ENCODE measurements at places on chromosomes 16 and 17. TPM values are rescaled to one million over a fixed set of nuclear protein-coding genes. Genes with fewer than 3 reads are reported as not detected.

IL17C gene
- not detected for total RNA-seq

PMP22 gene
- total RNA-seq: 91.8 TPM

GRCh38 chr17:64103391-64104364 lies 26.3 kb downstream of the ERN1 start:
- no peak for DNase-seq

- DNase-seq: no peak
Observed at GRCh38 chr17:43832976-43833829, at the start of gene MPP3. TSS of gene MPP3 (minus strand) at chr17:43833146. CDS start at chr17:43831906, 1,240 bp downstream.

DNA sequence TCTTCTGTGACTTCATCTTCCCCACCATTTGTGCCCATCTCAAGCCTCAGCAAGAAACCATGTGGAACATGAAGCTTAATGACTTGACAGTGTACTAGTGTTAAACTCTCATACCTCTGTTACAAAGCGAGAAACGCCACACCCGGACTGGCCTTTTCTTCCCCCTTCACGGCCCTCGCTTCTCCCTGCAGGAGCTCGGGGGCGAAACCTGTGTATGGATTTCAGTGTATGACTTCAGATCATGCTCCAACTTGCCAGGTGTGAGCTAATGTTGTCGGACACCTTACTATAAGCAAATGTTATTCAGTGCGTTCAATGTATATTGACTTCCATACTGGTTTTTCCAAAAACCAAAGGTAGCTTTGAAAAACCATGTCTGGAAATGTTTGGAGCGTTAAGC lies 20.1 kb upstream of the SLC5A11 start:
- DNase-seq: no peak

MMP28 gene
- total RNA-seq: 1.2 TPM

DNA sequence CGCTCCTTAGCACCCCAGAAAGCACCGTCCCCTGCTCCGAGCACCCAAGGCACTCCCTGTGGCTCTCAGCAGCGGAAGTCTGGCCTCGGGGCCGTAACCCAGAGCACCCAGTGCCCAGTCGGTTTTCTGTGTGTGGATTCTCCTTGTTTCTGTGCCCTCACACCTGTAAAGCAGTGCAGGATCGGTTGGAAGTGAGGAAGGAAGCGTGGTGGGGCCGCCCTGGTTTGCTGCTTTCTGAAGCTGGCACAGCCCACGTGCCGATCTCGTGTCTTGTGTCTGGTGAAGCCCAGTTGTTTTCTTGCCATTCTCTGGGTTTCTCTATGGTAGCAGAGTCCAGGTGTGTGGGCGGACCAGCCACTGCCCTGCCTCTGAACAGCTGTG lies 3.7 kb downstream of the ACSF3 start:
- DNase-seq: no peak

WFDC1 gene
- 1.0 TPM for total RNA-seq

EPX gene
- total RNA-seq: not detected

DNA sequence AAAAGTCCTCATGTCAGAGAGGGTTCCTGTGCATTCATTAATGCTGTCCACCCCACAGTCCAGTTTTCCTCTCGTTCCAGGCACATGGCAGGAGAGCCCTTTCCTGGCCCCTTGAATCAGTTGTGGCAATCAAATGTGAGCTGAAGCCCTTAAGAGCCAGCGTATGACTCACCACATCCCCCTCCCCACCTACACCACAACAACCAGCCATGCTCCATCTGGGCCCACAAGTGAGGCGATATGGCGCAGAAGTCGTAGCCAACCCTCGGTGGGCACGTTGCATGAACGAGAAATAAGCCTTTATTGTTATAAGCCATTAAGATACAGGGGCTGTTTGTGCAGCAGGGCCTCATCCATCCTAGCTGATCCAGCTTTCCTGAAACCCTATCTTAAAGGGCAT lies 28.2 kb downstream of the GRIN2A start:
- no peak for DNase-seq

WFIKKN2 gene
- 0.19 TPM for total RNA-seq

DNA sequence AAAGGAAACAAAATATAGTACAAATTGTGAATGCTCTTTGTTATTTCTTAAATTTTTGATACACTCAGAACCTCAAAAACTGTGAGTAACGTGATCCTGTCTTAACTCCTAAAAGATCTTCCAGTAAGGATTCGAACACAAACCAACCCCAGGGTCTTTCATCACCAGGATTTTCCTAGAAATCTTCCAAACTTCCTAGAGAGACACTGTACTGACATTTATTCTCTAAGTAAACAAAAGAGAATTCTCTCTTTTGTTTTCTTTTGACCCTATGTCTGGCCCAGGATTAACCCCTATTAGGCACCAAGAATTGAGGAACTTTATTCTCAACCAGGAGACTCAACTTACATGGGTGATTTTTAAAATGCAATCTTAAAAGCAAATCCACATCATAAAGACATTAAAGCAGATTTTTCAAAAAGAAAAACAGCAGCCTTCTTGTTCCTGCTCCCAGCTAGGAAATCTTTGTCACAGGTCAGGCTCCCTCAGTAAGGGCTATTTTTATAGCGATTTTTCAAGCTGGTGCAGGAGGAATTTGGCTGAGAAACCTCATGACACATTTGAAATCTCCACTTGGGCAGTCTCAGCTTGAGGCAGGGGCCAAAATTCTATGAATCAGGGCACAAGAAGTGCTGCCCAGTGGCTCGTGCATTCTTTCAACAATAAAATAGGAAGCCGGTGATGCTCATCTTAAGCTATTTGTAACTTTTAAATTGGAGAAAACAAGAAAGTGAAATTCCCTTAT lies 6.2 kb upstream of the SMG1 start:
- DNase-seq: no peak

DNA sequence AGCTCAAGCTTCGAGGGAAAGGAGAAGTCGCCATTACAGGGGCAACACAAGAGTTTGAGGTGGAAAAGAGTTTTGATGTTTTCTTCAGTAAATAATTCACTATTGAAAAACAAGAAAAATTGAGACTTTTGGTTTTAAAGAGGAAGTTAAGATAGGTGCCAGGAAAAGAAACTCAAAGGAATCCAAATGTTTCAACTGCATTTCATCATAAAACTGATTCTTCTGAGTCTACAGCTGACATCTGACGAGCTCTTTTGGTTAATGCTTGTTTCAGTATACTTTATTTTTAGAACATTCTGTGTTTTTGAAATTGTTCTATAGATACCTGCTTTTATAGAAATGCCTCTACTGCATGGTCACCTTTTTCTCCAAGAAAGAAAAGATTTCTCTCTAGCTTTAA lies 54.0 kb downstream of the ERN1 start:
- no peak for DNase-seq

DNA sequence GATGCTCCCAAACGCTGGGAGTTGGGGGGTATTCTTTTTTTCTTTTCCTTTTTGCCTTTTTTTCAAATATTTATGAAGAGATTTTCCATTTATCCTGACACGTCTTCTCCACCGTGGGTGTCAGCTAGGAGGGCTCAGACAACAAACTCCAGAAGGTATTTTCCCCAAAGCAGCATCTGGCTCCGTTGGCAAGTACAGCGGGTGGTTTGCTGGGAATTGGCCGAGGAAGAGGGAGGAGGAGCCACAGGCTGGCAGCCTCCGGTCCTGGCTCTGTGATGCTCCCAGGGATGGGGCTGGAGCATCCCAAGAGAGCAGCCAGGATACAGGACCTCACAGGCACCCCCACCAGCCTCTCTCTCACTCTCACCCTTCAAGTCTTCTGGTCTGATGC lies 10.9 kb upstream of the CACNG4 start:
- DNase-seq: no peak

GRCh38 chr17:29588562-29589411 lies 661 bp downstream of the GIT1 start:
- DNase-seq: no peak

GRCh38 chr16:64019339-64019738 lies 1102.5 kb downstream of the CDH11 start:
- DNase-seq: no peak

DNA sequence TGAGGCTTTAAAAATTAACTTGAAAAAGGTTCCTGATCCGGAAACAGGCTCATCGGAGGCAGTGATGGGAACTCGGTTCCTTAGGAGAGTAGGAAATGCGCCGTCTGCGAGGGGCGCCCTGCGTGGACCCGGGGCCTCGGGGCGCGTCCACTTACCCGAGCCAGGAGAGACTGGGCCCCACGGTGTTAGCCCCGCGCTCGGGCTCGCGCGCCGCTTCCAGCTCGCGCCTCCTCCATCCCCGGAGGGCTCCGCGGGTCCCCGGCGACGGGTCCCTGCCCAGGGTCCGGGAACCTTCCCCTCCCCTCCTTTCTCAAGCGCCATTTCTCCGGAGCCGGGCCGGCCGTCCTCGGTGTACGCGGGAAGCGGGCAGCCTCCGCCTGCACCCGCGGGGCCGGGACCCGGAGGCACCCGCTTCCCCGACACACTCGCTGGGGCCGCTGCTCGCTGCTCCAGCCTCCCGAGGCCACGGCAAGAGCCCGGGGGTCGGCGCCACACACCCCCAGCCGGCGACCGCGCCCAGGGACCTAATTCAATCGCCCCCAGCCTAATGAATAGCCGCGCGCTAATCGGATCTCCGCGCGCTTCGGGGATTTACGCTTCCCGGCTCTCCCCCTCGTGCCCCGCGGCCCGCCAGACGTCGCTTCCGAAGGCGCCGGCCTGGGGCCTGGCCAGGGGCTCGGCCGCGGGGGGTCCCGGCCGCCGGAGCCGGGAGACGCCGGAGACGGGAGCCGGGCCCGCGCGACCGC lies 2.2 kb upstream of the BAHCC1 start:
- no peak for DNase-seq

MOSMO gene
- total RNA-seq: 11.9 TPM

DNA sequence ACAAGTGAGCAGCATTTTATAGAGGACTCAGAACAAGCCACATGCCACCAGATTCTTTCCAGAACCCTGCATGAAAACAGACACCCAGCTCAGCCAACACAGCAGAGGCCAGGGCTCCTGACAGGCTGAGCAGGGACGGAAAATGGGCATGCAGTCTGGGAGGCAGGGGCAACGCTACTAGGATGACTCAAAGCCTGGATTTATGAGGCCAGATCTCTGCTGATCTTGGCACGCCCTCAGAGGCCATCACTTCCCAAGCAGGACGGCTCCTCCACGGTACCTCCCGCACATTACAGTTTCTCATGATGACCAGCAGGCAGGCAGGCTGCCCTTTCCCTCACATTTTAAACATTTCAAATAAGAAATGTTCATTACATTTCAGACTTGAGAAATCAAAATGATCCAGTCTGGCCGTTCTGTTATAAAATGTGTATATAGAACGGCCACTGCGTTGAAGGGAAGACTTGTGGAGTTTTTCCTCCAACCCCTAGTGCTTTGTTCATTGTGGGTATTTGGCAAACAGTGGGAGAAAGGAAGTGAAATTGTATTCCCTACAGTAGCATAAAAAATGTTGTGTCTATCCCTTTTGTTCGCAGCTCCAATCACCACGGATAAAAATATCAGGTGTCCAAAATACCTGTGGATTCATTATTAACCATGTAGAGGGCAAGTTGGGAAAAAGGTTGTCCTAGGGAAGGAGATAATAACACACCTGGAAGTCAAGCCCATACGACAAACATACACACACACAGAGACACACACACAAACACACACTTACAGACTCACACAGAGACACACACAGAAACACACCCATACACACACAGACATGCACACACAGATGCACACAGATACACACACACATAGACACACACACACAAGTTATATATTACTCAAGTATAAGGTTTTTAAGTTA lies 64.8 kb upstream of the ADAMTS18 start:
- DNase-seq: no peak

FADS6 gene
- not detected for total RNA-seq

SP2 gene
- 16.3 TPM for total RNA-seq

DNA sequence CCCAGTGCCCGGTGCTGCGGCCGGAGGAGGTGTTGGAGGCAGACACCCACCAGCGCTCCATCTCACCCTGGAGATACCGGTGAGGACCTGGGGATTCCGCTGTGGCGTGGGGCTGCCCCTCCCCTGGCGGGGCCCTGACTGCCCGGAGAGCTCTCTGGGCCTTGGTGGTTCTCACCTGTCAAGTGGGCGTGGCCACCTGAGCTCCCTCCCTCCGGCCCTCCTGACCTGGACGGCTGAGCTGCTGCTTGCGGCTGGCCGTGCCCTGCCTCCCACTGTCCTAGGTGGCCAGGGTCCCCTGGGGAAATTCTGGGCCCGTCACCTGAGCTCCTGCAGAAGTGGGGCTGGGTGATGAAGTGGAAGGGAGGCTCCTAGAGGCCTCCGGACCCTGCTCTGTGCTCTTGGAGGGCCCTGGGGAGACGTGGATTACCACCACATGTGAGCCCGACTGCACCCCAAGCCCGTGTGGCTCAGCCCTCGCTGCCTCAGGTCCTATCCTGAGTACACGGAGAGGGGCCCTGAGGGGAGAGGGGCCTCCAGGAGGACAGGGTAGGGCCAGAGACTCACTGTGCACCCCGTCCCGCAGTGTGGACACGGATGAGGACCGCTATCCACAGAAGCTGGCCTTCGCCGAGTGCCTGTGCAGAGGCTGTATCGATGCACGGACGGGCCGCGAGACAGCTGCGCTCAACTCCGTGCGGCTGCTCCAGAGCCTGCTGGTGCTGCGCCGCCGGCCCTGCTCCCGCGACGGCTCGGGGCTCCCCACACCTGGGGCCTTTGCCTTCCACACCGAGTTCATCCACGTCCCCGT lies 1.1 kb downstream of the IL17C start:
- DNase-seq: no peak

DNA sequence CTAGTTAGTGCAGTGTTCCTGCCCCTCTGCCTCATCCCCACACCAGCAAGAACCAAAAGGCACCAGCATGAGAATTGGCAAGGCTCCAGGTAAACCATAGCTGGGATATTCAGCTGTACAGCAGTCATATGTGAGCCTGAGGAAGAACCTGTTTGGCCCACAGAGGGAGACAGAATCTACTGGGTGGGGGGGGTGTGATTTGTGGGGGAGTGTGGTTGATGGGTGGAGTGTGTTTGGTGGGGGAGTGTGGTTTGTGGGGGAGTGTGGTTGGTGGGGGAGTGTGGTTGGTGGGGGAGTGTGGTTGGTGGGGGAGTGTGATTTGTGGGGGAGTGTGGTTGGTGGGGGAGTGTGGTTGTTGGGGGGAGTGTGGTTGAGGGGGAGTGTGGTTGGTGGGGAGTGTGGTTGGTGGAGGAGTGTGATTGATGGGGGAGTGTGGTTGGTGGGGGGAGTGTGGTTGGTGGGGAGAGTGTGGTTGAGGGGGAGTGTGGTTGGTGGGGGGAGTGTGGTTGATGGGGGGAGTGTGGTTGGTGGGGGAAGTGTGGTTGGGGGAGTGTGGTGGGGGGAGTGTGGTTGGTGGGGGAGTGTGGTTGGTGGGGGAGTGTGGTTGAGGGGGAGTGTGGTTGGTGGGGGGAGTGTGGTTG lies 19.5 kb downstream of the MINK1 start:
- no peak for DNase-seq

MARVELD3 gene
- not detected for total RNA-seq

- no peak for DNase-seq
Observed at GRCh38 chr17:78544881-78545755, 32.1 kb downstream of the DNAH17 start.

HEATR9 gene
- total RNA-seq: not detected

GRCh38 chr17:32909787-32910369 lies 18.1 kb upstream of the TMEM98 start:
- DNase-seq: no peak

- DNase-seq: peak; percentile 15
Observed at GRCh38 chr17:77811521-77811920, 147.0 kb upstream of the TNRC6C start.

Data from cardiac septum (tissue), 1 donor.